ENCODE measurements at places on chromosomes 5 and 9.

DNA sequence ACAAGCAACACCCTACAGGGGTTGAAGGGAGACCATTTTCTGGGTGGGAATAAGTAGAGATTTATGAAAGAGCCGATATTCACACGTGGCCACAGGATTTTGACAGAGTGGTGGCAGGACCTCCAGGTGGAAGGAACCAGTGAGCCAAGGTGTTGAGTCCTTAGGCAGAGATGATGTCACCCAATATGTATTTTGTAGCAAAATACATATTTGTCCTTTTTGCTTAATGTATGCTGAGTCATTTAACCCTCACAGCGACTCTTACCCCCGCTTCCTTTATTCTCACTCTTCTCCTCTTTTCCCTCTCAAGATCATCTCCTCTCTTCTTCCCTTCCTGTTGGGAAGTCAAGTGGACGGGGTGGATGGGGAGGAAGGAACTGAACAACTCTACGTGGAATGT lies 215.7 kb upstream of the S1PR3 start:
- no peak for DNase-seq

DNA sequence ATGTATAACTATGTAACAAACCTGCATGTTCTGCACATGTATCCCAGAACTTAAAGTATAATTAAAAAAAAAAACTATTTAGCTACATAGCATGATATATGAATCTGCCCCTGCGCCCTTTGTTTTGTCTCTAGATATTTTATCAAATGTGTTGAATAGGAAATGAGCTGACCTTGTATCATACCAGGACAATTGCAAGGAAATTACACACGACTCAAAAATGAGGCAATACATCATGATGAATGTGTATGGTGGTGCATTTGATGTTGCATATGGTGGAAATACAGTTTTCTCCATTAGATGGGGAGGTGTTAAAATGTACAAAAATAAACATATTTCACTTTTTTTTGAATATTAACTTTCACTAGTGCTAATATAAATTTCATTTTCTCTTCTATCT lies 28.6 kb upstream of the CEP78 start:
- no peak for DNase-seq

- no peak for DNase-seq
Observed at GRCh38 chr9:23842565-23843129, 16.6 kb upstream of the ELAVL2 start.

GRCh38 chr5:73231246-73231778 lies 58.3 kb downstream of the TMEM174 start:
- DNase-seq = no peak

- DNase-seq = no peak
Observed at GRCh38 chr9:91894023-91894422, 56.0 kb downstream of the ROR2 start.

- DNase-seq = no peak
Observed at GRCh38 chr9:111114486-111114885, 76.2 kb upstream of the LPAR1 start.

DNA sequence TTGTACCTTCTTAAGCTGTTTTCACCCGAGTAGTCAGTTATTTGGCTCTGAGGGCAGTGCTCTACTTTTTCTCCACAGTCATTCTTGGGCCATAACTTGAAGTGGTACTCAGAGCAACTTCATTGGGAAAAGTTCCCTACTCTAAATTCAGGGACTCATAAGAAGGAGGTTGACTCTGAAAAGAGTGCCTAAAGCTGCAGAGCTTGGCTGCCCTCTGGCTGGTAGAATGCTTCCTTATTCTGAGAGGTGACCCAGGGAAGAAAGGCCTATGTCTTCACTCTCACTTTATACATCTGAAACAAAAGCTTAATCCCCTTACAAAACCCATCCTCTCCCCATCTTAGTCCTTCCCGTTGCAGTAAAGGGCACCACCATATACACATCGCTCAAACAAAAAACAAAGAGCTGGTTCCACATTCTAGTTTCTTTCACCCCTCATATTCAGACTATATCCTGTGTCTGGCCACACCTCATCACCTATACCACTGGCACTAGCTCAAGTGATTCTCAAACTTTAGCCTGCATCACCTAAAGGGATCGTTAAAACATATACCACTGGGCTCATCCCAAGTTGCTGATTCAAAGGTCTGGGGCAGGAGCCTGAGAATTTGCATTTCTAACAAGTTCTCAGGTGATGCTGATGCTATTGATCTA lies 7.9 kb downstream of the IGIP start:
- DNase-seq = no peak

GRCh38 chr9:87795178-87795577 lies 69.3 kb downstream of the CTSL start:
- no peak for DNase-seq

- no peak for DNase-seq
Observed at GRCh38 chr9:96719521-96719920, 58.4 kb downstream of the ZNF510 start.

GRCh38 chr5:94508461-94509148 lies 109.8 kb downstream of the KIAA0825 start:
- DNase-seq = no peak

DNA sequence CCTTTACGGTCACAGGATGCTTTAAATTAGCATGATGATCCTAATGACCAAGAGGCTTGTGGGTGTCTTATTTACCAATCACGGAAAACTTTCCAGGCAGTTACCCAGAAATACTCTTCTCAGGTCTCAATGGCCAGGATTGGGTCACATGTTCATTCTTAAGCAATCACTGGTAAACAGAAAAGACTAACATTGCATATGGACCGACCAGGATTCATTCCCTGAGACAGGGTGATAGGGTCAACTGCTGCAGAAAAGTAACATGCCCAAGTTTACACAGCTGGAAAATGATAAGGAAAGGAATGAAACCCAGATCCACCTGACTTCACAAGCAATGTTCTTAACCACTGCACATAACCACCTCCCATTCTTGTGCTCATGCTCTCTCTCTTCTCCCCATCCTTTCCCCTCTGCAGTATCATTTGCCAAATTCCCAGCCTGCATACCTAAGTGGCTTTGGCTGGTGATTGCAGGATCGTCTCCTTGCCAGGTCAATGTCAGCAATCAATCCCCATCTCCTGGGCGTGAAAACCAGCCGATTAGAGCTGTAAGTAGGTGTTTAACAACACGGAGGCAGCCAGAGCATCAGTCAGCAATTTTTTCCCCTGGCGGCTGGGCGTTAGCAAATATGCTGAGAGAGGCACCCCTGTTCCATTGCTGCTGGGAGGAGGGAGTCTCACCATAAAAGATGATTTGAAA lies 219.4 kb downstream of the NMUR2 start:
- no peak for DNase-seq

DNA sequence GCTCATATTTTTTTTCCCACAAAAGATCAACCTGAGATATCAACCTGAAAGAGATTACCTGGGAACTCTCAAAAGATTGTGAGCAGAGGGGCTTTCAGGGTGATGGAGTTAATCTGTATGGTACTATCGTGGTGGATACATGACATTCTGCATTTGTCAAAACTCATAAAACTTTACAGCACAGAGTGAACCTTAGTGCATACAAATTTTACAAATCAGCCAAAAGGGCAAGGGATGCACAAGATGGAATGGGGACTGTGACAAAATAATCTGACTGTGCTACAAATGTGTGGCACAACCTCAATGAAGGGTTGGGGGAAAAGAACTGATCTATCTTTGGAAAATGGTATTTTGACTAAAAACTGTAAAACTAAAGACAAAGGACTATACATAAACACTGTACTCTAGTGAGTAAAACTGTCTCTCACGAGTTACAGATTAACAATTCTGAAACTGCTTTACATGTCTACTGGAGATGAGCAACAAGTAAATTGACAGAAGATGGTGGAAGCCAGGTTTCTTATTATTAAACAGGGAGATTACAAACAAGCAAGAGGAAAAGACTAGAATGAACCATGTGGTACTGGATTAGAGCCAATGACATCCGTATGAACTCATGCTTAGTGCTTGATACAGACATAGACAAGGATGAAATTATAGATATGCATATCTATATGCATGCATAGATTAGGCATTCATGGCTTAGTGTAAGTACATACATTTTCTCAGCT lies 24.8 kb upstream of the RLN1 start:
- peak; percentile 26 for DNase-seq

- DNase-seq = no peak
Observed at GRCh38 chr9:21830589-21830988, 28.2 kb downstream of the MTAP start.

GRCh38 chr5:77937015-77937908 lies 161.1 kb upstream of the TBCA start:
- DNase-seq = no peak

GRCh38 chr9:97527626-97528528 lies 26.4 kb downstream of the TMOD1 start:
- no peak for DNase-seq

GRCh38 chr5:79529110-79529509 lies 15.2 kb upstream of the HOMER1 start:
- no peak for DNase-seq

DNA sequence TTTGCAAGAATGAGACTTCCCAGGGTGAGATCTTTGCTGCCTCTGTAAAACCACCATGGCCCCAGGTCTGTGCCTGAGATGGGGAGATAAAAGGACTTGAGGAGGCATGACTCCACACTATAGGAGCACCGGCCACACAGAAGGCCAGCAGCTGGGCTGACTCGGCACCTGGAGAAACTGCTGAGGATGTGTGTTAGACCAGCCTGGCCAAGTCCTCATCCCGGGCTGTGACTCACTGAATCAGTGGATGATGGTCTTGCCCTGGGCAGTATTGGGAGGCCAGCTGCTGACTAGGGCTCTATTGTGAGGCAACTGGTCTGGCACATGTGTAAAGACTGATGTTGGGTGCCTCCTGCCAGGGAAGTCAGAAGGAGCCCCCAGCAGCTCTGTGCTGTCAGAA lies 286.2 kb downstream of the ACTL7B start:
- peak; percentile 71 for DNase-seq

DNA sequence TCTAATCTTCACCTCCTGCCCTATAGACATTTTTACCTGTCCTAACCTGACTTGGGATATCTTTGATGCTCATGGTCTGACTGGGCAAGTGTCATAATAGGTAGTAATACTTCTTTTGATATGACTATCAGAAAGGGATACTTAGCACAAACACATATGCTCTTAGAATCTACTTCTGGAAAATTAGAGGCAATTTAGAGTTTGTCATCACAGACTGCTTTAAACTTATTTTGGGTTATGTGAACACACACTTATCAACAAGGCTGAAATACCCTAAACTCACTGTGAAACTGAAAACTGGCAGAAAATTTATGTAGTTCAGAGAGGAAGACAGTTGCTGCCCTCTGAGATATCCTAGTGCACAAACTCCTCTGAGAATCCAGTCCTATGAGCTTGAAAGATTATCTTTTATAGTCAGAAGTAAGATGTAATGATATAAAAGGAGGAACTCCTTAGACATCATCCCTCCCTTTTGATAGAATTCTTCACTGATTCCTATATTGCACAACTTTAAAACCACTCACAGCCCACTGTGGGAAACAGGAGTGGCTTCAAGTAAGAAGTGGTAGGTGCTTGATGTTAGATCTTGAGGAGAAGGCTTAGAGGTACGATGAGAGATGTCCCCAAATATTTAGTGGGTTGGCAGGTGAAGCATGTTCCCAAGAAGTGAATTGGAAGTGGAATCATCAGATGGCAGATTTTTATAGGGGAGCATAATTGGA lies 273.3 kb downstream of the MAN2A1 start:
- DNase-seq = no peak

- DNase-seq = no peak
Observed at GRCh38 chr9:105171589-105171988, 72.9 kb upstream of the SLC44A1 start.

- no peak for DNase-seq
Observed at GRCh38 chr5:137306903-137307302, 192.2 kb downstream of the SPOCK1 start.

- no peak for DNase-seq
Observed at GRCh38 chr9:79164406-79164805, 407.4 kb upstream of the TLE4 start.
